Activated CD4-positive, alpha-beta T cell treated with anti-CD3 and anti-CD28 coated beads for 1 hour (primary cell): ENCODE measurements at places on chromosomes 4 and X.

DNA sequence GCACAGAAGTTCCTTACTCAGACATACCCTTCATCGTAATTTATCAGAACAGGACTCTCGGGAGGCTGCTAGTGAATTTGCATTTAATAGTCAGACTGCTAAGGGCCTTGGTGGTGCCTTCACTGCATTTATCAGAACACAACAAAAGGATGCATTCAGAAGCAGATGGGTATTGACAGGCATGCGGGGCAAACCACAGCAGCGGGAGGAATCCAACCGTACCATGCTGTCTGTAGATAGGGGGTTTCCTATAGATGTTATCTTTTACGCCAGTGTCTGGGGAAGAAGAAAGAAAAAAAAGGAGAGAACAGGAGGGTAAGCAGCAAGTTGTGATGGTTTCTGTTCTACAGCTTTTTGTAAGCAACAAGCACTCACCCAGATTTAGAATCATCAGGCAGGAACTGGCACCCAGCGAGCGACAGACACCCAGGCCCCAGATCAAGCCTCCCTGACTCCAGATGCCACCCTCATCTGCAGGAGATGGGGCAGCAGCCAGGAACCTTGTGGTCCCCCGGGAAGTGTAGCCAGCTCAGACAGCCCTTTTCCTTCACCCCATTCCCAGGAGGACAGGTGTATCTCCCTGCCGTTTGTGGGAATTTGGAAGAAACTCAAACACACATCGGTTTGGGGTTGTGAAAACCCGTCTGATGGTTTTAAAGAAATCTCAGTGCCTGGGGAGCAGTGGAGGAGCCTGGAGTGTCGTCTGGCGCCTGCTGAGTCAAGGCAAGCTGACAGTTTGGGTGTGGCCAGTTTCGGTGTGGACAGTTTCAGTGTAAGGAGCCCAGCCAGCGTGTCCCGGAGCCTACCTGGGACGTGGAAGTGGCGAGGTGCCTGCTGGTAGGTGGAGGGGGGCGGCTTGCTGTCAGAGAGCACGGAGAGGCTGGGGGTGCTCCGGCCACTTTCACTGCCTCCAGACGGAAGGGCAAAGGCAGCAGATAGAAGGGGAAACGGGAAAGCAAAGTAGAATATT is 80.0 kb upstream of the AFAP1 start:
- no peak for DNase-seq

DNA sequence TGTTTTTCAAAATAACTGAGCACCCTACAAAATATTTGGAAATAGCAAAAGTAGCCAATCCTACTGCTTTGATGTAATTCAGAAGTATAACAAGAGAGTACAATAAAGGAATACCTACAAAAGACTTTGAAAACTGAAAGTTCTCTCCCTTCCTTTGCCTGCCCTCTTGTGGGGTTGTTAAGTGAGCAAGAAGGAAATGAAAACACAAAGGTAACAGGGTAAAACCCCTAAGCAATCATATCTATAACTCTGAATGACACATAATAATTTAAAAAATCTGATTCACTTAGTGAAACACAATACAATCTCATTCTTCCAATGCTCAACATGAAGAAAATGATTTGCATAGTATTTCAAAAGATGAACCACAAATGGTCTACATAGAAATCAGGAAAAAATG is 98.2 kb downstream of the FRYL start:
- no peak for DNase-seq

DNA sequence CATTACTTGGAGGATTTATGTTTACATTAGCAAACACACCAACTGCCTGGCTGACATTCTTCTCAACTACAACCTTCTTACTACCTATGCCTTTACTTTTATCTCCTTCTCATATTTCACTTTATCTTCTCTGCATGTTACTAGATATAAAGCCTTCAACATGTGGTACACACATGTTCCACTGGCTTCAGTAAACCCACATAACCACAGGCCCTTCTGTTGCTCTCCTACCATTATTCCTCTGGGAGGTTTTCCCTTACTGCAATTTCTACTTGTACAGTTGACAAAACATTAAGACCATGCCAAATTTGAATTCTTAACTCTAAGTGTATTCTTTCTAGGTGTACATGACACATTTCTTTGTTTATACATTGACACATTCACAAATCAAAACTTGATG is 133.1 kb downstream of the ARAP2 start:
- DNase-seq: no peak

- no peak for DNase-seq
Measured at GRCh38 chrX:8034058-8034457, 106.8 kb upstream of the PNPLA4 start.

DNA sequence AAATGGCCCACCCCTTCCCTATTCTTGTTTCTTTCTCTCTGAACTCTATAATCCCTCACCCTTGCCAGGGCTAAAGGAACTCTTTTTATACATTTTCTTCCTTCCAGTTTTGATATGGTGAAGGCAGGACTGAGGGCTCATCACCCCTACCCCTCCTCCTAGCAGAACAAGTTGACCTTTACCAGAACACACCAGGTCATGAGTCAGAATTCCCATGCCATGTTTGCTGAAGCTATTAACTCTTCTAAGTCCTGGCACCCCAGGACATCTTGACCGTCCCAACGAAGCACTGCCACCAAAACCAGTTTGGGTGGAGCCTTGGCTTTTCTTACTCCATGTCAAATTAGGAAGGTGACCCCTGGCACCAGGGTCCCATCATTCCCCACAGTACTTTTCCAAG is 57.5 kb upstream of the DYNLT3 start:
- DNase-seq: no peak

- DNase-seq: no peak
Measured at GRCh38 chrX:65488495-65488894, 46.1 kb downstream of the LAS1L start.

- no peak for DNase-seq
Measured at GRCh38 chr4:7165874-7166201, 26.5 kb upstream of the SORCS2 start.

DNA sequence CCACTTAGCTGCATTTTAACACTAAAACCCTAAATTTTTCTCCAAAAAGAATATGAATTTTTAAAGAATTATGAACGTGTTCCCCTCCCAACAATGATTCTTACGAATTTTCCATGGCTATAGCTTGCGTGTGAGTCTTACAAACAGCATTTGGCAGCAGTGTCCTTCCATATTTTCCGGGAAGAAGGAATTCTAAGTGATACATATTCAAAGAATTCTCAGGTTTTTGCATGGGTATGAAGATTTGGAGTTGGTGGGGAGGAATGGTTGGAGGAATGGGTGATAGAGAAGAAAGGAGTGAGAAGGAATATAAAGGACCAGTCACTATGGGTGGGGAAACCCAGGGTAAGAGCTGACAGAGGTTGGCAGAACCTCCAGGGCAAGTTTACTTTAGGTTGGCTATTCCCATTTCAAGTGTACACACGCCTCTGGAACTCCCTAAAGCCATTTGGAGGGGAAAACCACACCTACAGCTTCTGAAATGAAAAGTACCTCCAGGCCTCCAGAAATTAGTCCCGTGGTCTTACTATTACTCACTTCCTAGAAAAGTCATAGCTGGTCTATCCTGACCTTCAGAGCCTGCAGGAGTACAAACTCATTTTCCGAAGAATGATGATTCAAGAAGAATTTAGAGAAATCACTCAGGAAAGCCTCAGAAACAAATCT is 420.8 kb upstream of the DIPK2B start:
- DNase-seq: no peak

DNA sequence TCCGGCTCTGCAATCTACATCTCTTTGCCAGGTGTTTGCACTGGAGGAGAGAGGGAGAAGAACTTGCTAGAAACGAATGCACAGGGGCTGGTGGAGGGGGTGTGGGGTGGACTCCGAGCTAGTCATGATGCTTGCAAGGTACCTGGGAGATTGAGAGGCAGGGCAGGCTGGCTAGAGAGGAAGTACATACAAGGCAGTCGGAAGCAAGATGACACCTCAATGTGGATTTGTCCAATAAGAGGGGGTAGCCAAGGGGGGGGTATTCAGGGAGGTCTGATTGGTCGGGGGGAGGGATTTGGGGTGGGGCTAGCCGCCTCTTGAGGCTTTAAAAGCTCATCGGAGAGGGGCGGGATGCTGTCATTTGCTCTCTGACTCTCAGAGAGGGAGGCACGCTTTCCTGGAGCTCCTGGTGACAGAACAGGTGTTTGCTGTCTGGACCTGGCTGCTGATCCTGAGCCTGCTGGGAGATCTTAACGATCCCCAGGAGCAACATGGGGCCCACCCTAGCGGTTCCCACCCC is at the start of gene GPR50:
TSS of gene GPR50 (plus strand) at position 354 of the 520 bp plus-strand sequence. CDS start at position 492, 138 bp downstream.
- no peak for DNase-seq

- peak; percentile 40 for DNase-seq
Measured at GRCh38 chr4:2290974-2291704, 29.2 kb upstream of the MXD4 start.

DNA sequence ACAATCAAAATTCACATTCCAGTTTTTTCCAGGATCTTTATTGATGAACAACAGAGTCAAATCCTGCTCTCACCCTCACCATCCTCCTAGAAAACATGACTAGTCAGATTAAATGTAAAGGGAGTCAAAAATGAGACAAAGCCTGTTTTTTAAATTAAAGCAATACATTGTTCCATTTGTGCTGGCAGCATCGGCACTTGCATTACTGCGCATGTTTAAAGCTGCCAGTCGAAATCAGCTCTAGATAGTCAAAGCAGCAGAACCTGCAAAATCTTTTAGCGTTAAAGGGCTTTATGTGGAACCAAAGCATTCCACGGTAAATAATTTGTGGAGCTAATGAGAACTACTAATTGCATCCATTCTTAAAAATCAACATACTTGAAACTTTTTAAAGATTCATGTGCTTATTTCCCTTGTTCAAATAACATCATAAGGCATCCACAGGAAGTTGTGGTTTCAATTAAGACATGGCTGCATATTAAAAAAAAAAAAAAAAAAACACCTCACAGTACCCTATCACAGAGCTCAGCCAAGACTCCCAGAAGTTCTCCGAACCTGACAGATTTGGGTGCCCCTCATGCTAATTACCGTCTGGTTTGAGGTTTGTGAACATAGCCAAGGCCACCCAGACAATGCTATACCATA is 82.2 kb downstream of the SH3KBP1 start:
- no peak for DNase-seq

- DNase-seq: no peak
Measured at GRCh38 chr4:10671366-10671765, 13.2 kb downstream of the CLNK start.
